ENCODE measurements at places on chromosomes 4 and X.
A peak's percentile ranks its signal among the peaks of the same experiment; 100 is the strongest.

DNA sequence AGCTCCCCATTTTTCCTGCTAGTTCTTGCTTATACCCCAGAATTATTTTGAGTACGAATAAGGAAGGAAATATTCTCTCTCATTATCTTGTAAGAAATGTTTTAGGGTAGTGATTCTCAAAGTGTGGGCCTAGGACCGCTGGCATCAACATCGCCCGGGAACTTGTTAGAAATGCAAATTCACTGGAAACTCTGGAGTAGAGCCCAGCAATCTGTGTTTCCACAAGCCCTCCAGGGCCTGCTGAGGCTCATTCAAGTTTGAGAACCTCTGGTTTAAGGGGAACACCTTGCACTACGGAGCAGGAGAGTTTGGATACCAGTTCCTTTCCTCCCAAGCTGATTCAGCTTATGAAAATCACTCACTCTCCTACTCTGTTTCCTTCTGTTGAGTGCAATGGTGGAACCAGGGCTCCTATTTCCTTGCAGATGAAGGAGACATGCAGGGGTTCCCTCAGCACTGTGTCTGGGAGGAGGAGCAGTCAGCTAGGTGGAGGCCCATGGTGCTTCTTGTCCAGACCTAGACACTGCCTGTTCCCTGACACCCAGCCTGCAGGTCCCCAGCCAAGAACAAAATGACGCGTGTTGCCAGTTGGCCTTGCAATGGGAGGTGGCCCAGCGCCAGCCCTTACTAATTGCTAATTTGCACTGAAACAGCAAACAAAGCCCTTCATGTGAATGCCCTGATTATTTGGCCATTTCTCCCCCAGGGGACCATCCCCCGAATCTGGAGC, 68.5 kb downstream of the CYTL1 start:
- DNase-seq: no peak

DNA sequence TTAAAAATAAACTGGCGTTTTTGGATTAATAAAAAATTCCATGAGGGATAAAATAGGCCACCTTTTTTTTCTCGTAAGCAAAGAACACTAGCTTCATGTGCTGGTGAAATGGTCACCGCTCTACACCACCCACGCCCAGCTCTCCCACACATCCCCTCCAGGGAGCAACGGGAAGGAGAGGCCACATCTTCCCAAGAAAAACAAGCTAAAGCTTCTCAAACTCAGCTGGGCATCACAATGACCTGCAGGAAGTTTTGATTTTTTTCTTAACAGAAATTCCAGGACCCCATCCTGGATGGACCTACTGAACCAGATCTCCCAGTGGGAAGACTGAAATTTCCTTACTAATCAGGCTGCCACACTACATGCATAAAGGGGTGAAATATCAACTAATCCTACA, 9.8 kb downstream of the TSPAN5 start:
- no peak for DNase-seq

GRCh38 chrX:111337067-111337637, 66.9 kb upstream of the CAPN6 start:
- no peak for DNase-seq

GRCh38 chr4:183831683-183832082, 73.4 kb upstream of the STOX2 start:
- no peak for DNase-seq

- peak; percentile 56 for DNase-seq
Observed at GRCh38 chrX:43750248-43750676, 94.2 kb downstream of the MAOA start.

DNA sequence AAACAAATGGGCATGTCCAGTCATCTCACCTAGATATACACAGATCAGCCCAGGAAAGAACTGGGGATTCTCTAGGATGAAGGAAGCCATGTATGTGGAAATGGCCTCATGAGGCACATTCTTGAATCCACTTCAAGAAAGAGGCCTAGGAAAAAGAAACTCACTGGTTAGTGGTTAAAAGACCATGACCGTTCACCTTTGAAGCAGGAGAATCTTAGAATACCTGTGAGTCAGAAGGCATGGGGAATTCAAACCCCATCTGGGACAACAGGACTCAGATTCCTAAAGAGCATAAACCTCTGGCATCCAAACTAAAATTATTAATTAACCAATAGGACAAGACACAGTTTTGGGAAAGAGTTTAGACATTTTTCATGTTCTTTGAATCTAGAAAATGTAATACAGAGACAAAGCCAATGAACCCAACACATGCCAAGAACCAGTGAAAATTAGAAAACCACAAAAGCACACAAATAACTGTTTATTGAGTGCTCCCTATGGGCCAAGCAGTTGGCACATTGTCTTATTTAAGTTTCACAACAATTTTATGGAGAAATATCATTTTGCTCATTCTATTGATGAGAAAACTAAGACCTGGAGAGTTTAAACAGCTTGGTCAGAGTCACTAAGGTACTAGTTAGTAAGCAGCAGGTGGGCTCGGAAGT, 97.5 kb downstream of the NPNT start:
- DNase-seq: no peak

- no peak for DNase-seq
Observed at GRCh38 chrX:27890611-27891010, 82.8 kb downstream of the MAGEB10 start.

- peak; percentile 45 for DNase-seq
Observed at GRCh38 chr4:108172753-108173598, 4.2 kb upstream of the LEF1 start.

DNA sequence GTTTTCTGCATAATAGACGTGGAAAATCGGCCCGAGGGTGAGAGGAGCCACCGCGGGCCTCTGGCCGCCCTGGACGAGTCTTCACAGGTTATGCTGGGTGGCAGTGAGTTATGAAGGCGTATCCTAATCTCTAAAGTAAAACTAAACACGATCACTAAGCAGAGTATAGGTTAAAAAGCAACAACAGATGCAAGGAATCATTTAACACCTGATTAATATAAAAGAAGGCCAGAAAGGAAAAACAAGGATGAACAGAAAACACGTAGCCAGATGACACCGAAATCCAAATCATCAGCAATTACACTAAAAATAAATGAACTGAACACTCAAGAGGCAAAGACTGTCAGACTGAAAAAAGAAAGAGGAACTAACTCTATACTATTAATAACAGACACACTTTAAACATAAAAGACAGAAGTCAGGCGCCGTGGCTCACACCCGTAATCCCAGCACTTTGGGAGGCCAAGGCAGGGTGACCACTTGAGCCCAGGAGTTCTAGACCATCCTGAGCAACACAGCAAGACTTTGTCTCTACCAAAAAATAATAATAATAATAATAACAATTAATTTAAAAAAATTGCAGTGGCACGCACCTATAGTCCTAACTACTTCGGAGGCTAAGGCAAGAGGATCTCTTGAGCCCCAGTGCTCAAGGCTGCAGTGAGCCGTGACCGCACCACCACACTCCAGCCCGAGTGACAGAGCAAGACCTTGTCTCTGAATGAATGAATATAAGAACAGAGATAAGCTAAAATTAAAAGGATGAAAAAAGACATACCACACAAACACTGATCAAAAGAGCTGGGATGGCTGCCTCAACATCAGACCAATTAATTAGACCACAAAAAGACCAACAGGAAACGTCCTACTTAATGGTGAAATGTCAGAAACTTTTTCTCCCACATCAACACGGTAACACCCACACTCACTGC, 30.0 kb downstream of the CTBP1 start:
- no peak for DNase-seq

DNA sequence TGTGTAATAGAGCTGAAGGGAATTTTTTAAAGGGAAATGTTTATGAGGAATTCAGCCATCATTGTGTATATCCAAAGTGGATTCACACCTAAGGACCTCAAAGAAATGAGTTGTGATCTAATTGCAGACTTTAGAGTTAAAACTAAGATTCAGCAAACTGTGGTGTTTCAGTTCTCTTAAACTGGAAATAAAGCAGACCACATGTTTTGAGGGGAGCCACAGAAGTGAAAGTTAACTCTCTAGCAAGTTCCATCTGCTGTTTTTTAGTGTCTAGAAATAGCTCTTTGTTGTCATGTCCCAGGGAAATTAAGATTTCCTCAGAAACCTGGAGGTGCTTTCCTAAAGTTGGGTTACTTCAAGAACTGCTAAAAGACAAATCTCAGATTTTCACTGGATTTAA, 97.3 kb upstream of the DDX3X start:
- no peak for DNase-seq

DNA sequence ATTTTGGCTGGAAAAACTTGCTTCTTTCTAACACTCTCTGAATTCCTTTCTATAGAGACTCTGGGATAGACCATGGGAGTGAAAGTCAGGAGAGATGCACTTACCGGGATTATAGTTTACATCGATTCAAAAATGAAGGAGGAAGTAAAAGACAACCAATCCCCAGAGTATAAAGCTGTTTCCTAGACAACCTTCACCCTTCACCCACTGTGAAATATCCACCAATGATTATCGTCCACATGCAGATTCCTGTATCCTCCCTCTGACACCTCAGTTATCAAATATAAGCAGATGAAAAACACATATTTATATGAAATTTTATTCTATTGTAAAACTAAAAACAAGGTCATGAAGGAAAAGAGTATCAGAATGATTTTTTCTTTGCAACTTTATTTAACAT, 258.8 kb upstream of the GK2 start:
- no peak for DNase-seq

- no peak for DNase-seq
Observed at GRCh38 chrX:54695816-54696487, 102.1 kb downstream of the ITIH6 start.

DNA sequence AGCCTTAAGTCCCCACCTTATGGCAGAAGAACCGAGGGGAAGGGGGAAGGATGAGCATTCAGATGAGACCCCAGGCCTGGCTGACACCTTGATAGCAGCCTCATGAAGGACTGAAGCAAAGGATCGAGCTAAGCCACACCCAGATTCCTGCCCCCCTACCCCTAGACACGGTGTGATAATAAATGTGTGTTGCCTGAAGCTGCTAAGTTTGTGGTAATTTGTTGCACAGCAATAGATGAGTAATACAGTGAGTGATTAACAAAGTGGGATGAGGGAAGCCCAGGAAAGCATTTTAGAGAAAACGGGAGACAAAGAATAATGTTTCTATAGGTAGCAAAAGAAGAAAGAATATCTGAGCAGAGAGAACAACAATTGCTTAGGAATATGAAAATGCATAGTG, 404.2 kb downstream of the MID1IP1 start:
- no peak for DNase-seq

- DNase-seq: no peak
Observed at GRCh38 chrX:10841579-10841978, 221.2 kb upstream of the MID1 start.

Data from NCI-H2081 treated with DMSO at 0.1 percent for 48 hours (cell line).